Activated CD8-positive, alpha-beta memory T cell treated with anti-CD3 and anti-CD28 coated beads, Interleukin-2, amount 10 ng/mL, durations not matched to agents 7 days and 5 days (primary cell): ENCODE measurements at places on chromosomes 5 and 9.
A peak's percentile ranks its signal among the peaks of the same experiment; 100 is the strongest.

DNA sequence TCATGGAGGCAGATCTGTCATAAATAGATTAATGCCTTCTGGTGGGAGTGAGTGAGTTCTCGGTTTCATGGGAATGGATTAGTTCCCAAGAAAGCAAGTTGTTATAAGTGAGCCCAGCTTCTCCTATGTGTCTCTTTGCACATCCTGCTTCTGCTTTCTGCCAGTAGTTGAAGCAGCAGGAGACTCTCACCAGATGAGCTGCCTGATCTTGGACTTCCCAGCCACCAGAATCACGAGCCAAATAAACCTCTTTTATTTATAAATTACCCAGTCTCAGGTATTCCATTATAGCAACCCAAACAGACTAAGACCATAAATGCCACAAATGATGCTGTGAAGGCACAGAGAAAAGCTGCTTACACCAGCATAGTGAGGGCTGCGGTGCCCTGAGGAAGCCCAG lies 28.9 kb downstream of the BHMT start:
- no peak for DNase-seq

DNA sequence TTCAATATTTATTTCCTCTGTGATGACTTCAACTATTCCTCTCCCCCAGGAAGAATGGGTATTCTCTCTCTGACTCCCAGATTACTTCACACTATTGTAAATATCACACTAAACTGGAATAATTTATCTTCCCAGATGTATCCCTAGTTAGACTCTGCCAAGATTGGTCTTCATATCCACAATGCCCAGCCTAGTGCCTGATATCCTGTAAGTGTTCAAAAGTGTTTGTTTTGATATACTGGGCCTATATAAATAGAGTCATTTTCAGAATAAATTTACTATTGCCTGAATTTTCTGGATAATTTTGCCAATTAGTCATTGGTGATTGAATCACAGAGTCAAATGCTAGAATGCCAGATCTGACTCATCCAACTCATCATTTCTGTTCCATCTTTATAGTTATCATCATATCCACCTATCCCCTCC lies 143.7 kb upstream of the TNC start:
- no peak for DNase-seq

GRCh38 chr5:127305493-127305892 lies 14.9 kb downstream of the MEGF10 start:
- DNase-seq = no peak

DNA sequence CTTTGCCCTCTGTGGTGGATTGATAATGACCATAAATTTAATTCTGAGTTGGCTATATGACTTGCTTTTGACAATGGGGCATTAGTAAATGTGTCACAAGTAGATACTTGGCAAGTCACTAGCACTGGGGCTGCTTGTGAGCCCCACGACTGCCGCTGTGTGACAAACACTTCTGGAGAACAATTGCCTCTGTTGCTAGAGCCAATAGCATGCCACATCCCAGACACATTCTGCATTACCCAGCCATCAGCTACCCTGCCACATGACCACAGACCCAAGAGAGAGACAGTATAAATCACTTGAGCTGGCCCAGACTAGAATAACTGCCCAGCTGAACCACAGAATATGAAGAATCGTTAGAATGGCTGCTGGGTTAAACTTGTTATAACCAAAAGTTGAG lies 753.2 kb upstream of the DMAC1 start:
- no peak for DNase-seq

DNA sequence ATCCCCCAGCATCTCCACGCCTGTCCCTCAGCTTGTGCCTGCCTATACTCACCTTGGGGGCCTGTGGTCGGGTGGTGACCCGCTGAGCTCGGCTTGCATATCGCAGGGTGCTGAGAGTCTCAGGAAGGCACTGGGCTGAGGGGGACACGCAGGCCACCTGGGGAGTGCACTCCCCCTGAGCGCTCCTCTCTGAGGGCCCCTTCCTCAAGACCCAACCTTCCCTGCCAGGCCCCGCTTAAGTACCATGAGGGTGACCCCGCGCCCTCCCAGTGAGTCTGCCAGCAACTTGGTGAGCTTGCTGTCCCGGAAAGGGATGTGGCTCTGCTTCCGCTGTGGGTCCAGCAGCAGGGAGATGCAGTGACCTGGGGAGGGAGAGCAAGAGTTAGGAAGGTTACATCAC lies 4.1 kb downstream of the KIF12 start:
- no peak for DNase-seq

DNA sequence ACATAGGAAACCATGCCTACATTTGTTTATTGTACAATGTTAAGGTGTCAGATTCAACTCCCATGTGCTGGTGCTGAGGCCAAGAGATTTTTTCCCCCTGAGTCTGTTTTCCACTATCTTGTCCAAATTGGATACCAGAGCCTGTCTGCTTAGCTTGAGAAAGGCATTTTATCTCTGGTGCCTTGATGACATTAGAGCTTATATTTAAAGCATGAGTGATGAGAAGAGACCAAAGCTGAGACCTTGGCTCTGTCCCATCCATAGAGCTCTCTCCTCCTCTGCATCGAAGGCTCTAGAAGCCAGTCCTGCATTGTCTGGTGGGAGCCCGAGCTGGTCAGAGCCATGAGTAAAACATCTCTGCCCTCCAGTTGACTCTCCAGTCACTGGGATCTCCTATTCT lies 10.4 kb upstream of the PPP2CA start:
- DNase-seq = no peak

DNA sequence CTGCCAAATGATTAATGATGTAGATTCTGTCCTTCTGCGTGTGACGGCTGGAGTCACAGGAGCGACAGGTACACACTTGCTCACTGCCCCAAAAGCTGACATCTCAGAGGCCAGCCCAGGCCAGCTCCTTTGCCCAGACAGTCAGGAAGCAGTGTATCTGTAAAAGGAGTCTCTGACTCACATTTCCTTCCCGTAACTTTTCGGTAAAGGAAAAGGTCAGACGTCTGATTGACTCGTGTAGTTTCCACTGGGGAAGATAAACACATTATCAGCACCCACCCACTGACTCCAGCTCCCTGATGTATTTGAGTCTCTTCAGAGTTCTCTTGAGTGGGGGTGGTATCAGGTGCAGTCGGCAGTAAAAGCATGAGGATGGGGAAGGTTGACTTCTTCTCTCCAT lies 64.4 kb upstream of the WWC1 start:
- DNase-seq = no peak

DNA sequence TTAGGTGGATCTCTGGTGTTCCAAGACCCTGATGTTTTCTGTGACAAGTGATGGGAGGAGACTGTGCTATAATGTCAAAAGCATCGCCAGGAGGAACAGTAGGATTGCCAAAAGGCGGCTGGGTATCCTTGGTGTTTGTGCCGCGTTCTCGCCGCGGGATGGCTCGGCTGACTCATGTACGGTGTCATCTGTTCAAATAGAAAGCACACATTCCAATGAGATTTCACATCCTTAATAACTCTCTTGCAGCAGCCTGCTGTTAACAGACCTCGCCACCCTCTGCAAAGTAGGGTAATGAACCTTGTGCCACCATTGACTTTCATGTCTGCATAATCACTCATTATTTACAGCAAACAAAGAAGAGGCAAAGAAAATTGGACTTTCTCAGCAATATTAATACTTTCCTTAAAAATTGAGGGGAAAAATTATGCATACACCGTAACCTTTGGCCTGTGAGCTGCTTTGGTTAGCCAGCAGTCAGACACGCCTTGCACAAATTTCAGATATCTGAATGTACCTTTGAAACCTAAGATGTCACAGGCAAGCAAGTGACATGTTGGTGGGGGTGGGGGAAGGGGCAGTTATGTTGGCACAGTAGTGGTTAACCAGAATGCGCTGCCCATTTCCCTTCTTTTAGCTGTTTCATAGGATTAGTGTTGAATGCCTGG lies 289.4 kb downstream of the EFNA5 start:
- DNase-seq = no peak

- no peak for DNase-seq
Measured at GRCh38 chr5:149448831-149449714, 70.0 kb upstream of the IL17B start.

GRCh38 chr5:152523964-152524363 lies 118.9 kb upstream of the NMUR2 start:
- DNase-seq = no peak

- DNase-seq = no peak
Measured at GRCh38 chr9:83472221-83472665, 66.0 kb downstream of the FRMD3 start.

GRCh38 chr5:114252226-114252625 lies 109.6 kb upstream of the KCNN2 start:
- no peak for DNase-seq

- no peak for DNase-seq
Measured at GRCh38 chr9:94840738-94841137, 114.2 kb downstream of the AOPEP start.

- no peak for DNase-seq
Measured at GRCh38 chr5:142520885-142521284, 165.0 kb downstream of the FGF1 start.

DNA sequence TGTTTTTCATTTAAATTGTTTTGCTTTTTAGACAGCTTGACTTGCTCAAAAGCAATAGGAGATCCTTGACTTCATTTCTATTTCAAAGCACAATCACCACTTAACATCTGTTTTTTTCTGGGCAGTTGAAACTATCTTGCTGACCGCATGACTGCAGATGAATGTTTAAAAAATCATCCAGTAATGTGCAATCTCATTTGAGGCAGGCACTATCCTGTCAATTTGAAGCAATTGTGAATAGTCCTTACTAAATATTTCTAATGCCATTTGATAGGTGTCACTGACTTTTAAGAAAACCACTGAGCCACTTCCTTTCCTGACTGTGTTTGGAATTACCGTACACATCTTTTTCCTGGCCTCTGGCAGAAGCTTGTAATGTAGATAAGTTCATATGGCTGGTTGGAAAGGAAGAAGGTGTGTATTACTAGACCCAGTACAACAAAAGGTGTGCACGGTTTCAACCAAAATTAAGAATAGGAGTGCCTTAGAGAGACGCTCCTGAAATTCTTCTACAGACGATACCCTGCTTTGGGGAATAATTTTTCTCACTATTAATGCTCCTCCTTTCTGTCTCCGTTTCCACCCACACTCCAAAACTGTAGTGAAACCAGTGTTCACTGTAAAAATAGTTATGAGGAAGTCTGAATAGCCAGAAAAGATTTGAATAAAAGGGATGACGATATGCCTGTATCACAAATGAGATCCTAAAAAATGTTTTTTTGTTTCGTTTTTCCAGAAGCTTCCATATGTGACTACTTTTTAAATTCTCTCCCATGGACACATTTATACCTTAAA lies 136.7 kb upstream of the MOCS2 start:
- no peak for DNase-seq

GRCh38 chr9:70574151-70574837 lies 159.8 kb upstream of the KLF9 start:
- DNase-seq = no peak

- no peak for DNase-seq
Measured at GRCh38 chr9:72524820-72525540, 3.6 kb downstream of the TMC1 start.

DNA sequence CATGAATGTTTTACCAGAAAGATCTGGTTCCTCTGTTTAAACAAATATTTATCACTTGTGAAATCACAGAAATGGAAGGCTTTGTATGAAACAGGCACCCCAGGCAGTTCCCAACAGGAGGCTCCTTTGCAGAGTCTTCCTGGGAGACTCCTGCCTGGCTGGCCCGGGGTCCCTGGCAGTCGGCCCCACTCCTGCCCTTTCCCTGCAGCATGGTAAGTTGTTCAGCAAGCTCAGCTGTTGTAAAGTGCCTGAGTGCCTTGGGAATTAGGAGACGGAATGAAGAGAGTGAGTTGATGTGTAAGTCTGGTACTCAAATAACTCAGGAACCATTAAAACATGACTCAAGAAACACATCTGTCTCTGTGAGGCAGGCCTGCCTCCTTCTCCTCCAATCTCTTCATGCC lies 17.5 kb upstream of the LHFPL2 start:
- no peak for DNase-seq

- DNase-seq = no peak
Measured at GRCh38 chr9:120985819-120986222, 59.2 kb upstream of the TRAF1 start.

DNA sequence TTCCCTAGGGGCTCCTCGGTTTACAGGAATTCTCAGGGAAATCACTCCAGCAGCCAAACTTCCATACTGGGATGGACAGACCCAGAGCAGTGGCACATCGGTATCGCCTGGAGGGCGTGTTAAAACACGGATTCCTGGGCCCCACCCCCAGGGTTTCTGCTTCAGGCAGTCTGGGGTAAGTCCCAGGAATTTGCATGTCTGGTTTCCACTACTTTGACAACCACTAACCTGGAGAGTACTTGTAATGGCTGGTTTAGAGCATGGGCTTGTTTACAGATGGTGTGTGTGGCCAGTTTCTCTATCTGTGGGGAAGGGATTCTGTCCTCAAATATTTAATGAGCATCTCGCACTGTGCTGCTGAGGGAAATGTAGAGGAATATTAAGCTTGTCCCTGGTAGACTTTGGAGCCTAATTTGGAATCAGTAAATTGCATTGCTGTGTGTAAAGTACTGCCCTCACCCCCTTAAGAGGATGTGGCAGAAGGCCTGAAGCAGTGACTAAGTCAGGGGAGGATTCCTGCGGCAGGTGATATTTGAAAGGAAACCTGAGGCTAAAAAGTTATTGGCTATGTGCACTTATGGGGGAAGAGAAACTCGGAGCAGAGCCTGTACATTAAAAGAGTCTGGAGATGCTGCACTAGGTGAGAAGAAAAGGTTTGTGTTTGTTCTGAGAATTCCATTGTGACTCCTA lies 18.6 kb upstream of the TJP2 start:
- DNase-seq = peak; percentile 22

DNA sequence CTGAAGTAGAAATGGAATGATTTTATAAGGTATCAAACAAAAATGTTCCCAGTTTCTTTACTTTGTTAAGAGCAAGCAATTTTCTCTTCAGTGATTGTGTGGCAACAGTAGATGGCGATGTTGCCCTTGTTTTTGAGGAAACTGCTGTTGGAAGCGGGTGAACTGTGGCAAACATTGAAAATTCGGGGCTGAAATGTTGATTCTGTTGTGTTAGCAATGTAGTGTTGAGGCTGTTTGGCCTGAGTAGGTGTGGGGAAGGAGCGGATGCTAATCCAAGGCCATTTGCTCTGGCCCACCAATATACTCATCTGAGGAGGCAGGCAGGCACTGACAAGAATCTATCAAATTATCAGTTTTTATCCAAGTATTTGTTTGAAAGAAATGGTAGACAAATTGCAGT lies 129.8 kb downstream of the SLC12A2 start:
- peak; percentile 63 for DNase-seq

- DNase-seq = peak; percentile 63
Measured at GRCh38 chr9:132077881-132078698, 1.6 kb downstream of the MED27 start.

- no peak for DNase-seq
Measured at GRCh38 chr5:62653001-62653863, 74.6 kb downstream of the LRRC70 start.

- no peak for DNase-seq
Measured at GRCh38 chr5:94173100-94173499, 431.7 kb upstream of the POU5F2 start.

- DNase-seq = no peak
Measured at GRCh38 chr9:77851882-77852595, 179.6 kb downstream of the GNAQ start.
